ENCODE measurements at places on chromosomes 1 and 21.

- no peak for DNase-seq
These were observed 73.1 kb downstream of the USH2A start for GRCh38 chr1:216350186-216350585.

GRCh38 chr1:47435506-47436303, 2.1 kb upstream of the FOXD2 start:
- no peak for DNase-seq

DNA sequence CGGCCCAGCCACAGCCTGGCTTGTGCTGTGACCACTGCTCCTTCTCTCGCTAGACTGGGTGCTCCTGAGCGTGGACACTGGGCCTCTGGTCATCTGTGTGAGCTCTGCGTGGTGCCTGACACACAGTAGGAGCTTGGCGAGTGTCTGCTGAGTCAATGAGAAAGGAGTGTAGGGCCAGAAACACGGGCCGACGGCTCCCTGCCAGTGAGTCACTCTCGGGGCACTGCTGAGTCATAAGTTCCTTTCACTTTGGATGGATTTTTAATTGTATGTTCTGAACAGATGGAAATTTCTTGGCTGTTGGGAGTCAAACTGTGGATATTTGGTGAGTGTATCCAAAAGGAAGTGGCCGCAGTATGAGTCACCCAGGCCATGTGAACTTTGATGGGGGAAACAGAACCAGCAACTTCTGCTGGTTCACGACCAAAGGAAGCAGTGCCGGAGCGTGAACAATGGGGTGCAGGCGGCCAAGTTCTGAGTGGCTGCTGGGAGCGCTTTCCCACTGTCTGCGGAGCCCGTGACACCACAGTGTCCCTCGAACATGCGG, 41.0 kb upstream of the COL18A1 start:
- peak; percentile 41 for DNase-seq

GRCh38 chr1:36836196-36836883, 198.0 kb downstream of the GRIK3 start:
- no peak for DNase-seq

DNA sequence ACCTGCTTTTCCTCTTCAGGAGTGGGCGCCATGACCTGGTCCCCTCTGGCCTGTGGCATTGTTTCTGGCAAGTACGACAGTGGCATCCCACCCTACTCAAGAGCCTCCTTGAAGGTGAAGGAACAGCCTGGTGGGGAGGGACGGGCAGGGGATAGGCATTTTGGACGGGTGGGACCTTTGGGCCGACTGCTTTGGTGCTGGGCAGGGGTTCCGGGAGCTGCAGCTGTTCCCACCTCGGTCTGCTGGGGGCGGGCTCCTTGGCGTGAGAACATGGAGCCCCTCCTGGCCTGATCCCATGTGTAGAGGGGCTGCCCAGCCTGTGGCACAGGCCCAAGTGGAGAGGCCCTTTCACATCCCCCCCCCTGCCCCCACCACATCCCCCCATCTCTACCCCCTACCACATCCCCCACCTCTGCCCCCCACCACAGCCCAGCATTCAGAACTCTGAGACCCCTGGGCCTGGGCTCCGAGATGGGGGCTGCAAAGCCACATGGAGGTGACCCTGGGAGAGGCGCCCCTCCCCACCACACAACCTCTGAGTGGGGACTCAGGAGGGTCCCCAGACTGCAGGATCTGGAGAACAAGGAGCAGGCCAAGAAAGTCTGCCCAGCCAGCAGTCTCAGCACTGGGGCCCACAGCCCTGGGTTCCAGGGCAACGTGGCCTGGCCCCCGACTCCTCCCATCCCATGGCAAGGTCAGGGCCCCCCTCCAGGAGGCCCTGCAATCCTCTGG, 50.0 kb downstream of the KCNAB2 start:
- DNase-seq = no peak

GRCh38 chr1:207021139-207021861, 11.3 kb downstream of the C1orf116 start:
- DNase-seq = no peak

GRCh38 chr1:198040880-198041279, 115.9 kb upstream of the NEK7 start:
- no peak for DNase-seq

GRCh38 chr1:112465122-112465521, 43.6 kb upstream of the WNT2B start:
- DNase-seq = no peak

DNA sequence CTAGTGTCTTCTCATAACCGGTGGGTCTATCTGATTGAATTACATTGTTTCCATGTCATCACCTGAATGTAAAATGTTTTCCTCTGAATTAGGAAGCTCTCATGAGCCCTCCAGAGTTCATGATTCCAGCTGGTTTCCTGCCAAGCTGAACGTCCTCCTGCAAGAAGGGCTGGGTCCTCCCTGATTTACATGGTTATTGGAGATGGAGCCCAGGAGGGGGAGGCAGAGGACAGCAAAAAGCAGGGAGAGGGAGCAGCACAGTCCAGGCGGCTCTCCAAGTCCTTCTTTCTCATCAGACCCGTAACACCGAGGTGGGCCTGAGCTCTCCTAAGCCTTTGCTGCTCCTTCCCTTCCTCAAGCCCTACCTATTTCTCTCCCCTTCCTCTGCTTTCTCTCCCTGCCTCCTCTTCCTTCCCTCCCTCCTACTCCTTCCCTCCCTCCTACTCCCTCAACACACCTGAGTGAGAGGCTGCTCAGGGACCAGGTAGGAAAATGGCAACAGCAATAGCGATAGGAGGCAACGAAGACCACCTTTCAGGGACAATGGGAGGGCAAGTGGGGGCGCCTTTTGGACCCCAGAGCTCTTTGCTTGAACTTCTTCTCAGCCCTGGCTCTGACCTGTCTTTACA, 265.9 kb downstream of the PRDM2 start:
- DNase-seq = peak; percentile 49

DNA sequence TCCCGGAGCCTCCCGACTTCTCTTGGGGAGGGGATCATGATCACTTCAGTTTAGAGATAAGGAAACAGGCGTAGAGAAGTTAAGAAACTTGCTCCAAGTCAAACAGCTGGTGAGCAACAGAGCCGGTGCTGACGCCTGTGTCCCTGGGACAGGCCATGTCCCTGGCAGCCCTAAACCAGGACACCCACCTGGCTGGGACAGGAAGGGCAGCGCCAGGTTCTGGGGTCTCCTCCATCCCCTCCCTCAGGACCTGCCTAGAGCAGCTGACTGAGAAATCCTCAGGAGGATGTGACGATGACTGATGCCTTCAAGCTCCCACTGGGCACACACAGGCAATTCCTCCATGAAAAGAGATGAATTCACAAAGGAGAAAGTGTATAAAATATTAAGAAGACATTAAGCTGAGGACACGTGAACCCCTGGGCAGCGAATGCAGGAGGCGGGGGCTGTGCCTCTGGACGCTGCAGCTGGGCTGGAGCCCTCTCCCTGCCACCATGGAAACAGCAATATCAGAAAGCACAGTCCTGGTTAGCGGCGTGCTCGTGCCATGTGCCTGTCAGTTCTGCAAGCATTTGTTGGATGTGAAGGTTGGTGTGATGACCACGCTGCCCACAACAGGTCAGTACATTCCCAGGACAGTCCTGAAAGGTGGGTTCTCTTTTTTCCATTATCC, 40.1 kb upstream of the C1orf174 start:
- no peak for DNase-seq

- DNase-seq = no peak
These were observed 166.5 kb upstream of the COA6 start for GRCh38 chr1:234206651-234207284.

DNA sequence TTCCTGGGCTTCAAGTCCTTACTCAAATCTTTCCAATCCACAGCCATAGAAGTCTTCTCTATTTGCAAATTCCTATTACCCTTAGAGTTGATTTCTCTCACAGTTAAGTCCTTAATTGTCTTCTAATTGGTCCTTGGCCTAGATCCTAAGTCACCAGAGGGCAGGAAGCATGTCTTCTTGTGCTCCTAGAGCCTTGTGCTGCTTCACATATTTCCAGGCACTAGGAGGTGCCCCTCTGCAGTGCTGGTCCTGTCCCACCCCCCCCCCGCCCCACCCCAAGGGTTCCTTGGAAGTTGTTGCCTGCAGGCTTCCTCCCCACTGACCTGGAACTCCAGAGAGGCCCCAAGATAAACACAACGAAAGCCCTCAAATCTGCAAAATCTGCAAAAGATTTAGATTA, 28.1 kb upstream of the TARBP1 start:
- DNase-seq = no peak

DNA sequence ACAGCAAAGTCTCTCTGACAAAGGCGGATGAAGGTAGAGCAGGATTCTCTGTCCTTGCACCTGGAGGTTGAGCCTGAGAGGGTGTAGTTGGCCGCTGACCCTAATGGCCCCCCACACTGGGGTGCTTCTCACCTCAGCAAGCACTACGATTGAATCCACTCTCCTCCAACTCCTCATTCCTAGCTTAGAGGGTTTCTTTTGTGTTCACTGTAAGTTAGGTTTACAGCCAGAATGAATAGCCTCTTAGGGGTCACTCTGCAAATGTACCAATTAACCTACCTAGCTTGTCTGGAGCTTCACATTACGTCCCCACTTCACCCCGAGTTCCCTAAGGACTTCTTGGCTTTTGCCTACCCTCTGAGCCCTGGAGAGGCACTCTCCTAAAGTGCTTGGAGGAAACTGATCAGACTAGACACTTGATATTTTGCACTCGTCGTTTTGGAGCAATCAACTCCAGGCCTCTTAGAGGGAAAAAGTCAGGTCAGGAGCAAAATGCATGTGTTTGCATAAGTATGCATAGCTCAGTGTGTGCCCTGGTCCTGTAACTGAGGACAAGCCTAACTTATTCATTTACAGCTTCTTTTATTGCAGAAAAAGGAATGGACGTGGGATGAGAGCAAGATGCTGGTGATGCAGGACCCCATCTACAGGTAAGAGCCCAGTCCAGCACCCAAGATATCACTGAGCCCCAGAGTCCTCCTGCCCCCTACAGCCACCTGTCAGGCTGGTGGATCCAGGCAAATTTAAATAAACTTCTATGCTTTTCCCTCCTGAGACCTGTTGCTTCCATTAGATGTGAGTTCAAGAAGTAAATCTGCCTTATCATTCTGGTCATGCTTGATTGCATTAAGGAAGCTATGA, 76.4 kb downstream of the SPATA46 start:
- no peak for DNase-seq

DNA sequence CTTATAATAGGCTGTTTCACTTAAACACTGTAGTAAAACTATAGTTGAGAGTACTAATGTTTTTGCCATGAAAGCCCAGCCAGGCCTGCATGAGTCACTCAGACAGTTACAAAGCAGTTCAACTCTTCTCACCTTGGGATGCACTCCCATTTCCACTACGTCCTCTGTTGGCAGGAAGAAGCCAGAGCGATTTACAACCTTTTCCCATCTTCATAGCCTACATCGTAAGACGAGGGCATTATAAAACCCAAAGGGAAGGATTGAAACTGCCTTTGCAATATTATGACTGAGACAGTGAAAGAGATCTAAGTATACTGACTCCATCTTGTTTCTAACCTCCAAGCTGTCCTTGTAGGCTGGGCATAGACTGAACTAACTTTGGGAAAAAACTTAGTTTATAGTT, 71.8 kb upstream of the CSF1 start:
- DNase-seq = no peak

GRCh38 chr1:9253453-9254105, 19.0 kb downstream of the H6PD start:
- DNase-seq = no peak

- no peak for DNase-seq
These were observed 51.6 kb downstream of the IRF2BP2 start for GRCh38 chr1:234558330-234558836.

- no peak for DNase-seq
These were observed 125.4 kb downstream of the FOXD2 start for GRCh38 chr1:47563201-47563600.

- peak; percentile 9 for DNase-seq
These were observed 89.1 kb downstream of the RWDD3 start for GRCh38 chr1:95323123-95323522.

- DNase-seq = no peak
These were observed 6.4 kb upstream of the KIF14 start for GRCh38 chr1:200626853-200627534.

DNA sequence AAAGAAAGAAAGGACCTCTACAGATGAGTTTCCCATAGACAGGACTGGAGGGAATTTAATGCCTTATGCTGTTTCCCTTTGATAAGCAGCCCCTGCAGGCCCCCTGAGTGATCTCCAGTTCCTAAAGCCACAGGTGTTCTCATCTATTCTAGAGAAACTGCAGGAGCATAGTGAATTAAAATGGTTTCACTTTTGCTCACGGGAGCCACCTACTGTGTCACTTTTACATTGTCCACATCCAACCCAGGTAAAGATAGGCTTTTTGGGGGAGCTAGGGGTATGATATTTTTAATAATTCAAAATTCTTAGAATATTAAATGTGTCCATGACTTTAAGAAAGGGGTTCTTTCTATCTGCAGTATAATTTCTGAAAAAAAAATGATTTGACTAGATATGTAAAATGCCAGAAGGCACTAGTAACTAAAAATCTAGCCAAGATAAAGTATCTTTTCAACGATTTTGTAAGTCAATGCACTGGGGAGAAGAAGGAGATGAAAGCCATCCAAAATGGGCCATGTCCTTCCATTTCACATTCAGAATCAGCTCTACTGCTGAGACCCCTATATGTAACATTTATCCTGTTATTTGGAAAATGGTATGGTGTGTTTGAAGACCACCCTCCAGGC, 267.3 kb upstream of the DUSP10 start:
- no peak for DNase-seq

- DNase-seq = no peak
These were observed 37.9 kb upstream of the RHOU start for GRCh38 chr1:228697207-228698016.

- no peak for DNase-seq
These were observed 25.7 kb upstream of the LDLRAP1 start for GRCh38 chr1:25517476-25518394.

DNA sequence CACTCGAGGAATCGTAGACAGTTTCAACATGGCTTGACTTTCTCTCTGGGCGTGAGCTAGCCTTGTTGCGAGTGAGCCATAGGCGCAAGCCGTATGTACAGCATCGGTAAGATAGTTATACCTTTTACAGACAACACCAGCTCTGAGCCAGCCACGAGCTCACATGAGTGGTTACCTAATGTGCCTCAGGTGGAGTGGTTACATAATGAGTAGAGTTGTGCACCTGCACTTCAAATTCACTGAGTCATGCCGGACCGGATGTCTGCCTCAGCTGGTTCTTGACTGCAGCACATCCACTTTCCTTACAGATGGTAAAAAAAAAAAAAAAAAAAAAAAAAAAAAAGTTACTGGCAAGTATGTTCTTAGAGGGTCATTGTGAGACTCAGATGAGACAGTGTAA, 360.4 kb upstream of the NR5A2 start:
- DNase-seq = no peak

- no peak for DNase-seq
These were observed 749 bp upstream of the EFHD2 start for GRCh38 chr1:15408890-15409387.

DNA sequence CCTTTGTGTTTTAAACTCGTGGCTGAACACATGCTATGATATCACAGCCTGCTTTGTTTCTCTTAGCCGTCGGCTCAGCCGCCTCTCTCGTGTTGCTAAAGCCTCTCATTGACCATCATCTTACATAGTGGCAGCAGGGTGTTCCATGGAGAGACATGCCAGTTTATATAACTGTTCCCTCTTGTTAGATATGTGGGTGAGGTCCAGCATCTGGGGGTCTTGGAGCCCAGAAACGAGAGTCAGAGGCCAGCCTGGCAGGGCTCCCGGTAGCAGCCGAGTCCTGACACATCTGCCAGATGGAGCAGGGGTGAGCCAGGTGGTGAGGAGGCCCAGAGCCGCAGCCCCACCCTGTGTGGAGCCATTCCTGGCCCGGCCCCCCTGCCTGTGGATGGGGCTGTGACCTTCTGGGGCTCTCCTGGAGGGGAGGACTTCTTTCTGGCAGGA, 11.9 kb downstream of the PODN start:
- DNase-seq = no peak

Data from hippocampal formation (tissue), 2 donors.